AG04450 (cell line): ENCODE measurements at places on chromosomes 3 and 15. TPM values are rescaled to one million over a fixed set of nuclear protein-coding genes. Genes with fewer than 3 reads are reported as not detected.

Gene CYP19A1
- not detected in 2 replicates for polyA plus RNA-seq

Gene MTFMT
- polyA plus RNA-seq = 11.6 and 15.3 TPM in 2 replicates

Gene ARNT2
- polyA plus RNA-seq = 36.8 and 42.8 TPM in 2 replicates

Gene ISLR
- 2.3 and 3.0 TPM in 2 replicates for polyA plus RNA-seq

Gene SNTN
- polyA plus RNA-seq = not detected in 2 replicates

GRCh38 chr3:170469151-170470062, 50.7 kb downstream of the CLDN11 start:
- DNase-seq = peak; percentile 68

DNA sequence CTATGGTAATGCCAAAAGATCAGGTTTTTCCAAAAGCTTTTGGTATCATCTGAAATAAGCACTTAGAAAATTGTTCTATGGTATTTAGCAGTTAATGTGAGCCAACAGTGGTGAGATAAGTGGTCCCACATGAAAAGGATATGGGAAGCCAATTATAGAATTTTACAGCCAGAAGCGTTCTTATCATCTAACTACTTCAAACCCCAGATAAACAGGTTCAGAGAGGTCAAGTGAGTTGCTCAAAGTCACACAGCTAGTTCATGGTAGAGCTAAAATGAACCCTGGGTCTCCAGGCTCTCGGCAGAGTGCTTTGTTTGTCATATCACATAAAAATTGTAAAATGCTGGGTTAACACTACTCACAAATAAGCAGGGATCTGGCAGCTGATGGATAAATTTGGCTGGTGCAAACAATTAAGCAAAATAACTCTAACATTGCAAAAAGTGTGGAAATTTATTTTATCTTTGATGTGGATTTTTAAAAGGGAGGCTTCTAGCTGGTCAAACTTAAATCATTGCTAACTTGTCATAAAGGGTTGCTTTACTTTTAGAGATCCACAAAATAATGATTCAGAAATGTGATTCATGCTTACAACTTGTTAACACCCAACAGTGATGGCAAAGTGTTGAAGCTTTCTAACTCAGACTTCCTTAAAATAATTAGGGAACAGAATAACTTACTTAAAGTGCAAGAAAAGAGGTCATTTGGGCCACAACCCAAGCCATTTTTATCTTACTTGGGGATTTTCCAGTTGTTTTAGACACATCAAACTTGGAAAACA, 202.8 kb upstream of the TBC1D5 start:
- DNase-seq = no peak

GRCh38 chr3:141056751-141057171, 5.6 kb downstream of the SPSB4 start:
- DNase-seq = no peak

DNA sequence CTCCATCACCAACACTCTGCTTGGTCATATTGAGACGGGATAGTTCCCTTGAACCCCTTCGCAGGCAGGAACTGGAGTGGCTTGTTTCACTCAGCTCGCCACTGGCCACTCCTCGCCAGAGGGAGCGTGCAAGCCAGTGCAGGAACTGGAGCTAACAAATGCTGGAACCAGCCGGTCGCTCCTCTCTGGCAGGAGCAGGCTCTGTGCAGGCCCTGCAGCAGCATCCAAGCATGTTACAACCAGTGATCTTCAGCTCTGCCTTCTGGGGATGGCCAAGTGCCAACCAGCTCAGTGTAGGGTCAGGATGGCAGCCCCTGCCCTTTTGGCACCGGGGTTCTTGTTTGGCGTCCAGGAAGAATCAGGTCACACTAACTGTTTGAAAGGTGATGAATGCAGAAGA, 329.0 kb upstream of the AZI2 start:
- no peak for DNase-seq
